ENCODE measurements at places on chromosomes 6 and 20.

- no peak for DNase-seq
Observed at GRCh38 chr20:1879934-1880333, 15.3 kb upstream of the SIRPA start.

- DNase-seq, result no peak
Observed at GRCh38 chr6:143761074-143761473, 82.1 kb upstream of the LTV1 start.

- no peak for DNase-seq
Observed at GRCh38 chr20:44067650-44068081, 119.3 kb downstream of the JPH2 start.

DNA sequence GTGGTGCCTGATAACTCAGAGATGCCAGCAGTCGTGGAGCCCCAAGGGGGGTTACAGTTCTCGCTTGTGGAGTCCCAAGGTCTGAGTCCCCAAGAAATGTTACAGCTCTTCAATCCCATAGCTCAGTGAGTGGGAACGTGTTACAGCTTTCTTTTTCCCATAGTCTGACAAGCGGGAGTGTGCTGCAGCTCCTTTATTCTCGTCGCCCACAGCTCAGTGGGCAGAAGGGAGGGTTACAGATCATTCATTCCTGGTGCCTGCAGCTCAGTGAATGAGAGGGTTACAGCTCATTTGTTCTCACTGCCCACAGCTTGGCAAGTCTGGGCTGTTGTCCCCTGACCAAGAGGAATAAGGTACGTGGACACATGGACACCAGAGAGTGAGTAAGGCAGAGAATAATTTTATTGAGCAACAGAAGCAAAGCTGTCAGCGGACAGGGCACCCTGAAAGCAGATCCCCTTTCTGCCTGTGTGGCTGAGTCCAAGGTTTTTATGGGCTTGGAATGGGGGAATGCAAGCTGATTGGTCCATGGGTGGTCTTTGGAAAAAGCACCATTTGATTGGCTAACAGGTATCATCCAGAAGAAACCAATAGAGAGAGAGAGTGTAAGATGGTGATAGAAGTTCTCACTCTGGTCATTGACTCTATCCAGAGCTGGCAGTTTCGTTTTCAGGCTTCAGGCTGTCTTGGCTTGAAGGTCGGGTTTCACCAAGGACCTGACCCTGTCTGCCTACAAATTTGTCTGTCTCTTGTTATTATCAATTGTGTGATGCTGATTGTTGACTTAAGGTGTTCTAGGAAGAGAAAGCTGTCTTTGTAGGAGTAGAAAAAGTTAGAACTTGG is 16.4 kb downstream of the RNF217 start:
- DNase-seq, result no peak

- DNase-seq, result no peak
Observed at GRCh38 chr6:167530951-167531350, 206.1 kb downstream of the TTLL2 start.

DNA sequence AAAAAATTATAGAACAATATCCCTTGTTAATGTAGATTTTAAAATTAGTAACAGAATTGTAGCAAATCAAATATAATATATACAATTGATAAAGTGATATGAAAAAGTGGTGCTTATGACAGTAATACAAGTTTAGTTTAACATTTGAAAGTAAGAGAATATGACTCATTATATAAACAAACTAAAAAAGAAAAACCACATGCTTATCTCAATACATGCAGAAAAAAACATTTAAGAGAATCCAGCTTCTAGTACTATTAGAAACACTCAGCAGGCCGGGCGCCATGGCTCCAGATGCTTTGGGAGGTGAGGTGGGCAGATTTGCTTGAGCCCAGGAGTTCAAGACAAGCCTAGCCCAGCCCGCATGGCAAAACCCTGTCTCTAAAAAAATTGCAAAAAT is 60.7 kb upstream of the LAMA2 start:
- no peak for DNase-seq

- DNase-seq, result no peak
Observed at GRCh38 chr6:169241688-169242350, 11.8 kb downstream of the THBS2 start.

GRCh38 chr20:34871320-34871926 is 1.2 kb downstream of the GGT7 start:
- no peak for DNase-seq

- DNase-seq, result no peak
Observed at GRCh38 chr6:41078101-41078500, 5.3 kb downstream of the NFYA start.

GRCh38 chr6:12196326-12196936 is 93.7 kb upstream of the EDN1 start:
- DNase-seq, result no peak
